ENCODE measurements at places on chromosomes 2 and 18.

DNA sequence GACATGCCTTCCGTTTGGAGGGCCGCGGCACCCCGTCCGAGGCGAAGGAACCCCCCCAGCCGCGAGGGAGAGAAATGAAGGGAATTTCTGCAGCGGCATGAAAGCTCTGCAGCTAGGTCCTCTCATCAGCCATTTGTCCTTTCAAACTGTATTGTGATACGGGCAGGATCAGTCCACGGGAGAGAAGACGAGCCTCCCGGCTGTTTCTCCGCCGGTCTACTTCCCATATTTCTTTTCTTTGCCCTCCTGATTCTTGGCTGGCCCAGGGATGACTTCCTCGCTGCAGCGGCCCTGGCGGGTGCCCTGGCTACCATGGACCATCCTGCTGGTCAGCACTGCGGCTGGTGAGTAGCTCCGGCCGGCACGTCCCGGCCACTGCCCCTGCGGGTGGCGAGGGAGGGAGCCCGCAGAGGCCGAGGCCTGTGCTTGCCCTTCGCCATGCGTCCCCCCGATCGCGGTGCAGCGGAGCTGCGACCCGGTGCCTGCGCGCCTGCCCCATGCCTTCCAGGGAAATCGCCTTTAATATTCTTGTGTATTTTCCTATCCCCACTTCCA lies 1.2 kb downstream of the BMPR2 start:
- DNase-seq, result peak; percentile 5

DNA sequence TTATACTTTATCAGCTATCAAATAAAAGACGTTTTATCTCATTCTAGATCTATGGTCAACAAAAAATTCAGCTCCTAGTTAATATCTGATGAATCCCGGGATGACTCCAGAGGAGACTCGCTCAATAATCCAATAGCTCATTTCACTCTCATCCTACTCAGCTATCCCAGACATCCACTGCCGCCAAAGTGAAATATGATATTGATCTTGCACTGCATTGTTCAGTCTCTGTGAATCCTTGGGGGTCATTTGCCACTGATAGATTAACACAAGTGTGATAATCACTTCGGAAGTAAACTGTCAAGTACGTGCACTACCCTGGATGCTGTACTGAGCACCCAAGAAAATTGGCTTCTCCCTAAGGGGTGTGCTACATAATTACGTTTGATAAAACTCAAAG lies 249.1 kb downstream of the SUCLG1 start:
- DNase-seq, result no peak

DNA sequence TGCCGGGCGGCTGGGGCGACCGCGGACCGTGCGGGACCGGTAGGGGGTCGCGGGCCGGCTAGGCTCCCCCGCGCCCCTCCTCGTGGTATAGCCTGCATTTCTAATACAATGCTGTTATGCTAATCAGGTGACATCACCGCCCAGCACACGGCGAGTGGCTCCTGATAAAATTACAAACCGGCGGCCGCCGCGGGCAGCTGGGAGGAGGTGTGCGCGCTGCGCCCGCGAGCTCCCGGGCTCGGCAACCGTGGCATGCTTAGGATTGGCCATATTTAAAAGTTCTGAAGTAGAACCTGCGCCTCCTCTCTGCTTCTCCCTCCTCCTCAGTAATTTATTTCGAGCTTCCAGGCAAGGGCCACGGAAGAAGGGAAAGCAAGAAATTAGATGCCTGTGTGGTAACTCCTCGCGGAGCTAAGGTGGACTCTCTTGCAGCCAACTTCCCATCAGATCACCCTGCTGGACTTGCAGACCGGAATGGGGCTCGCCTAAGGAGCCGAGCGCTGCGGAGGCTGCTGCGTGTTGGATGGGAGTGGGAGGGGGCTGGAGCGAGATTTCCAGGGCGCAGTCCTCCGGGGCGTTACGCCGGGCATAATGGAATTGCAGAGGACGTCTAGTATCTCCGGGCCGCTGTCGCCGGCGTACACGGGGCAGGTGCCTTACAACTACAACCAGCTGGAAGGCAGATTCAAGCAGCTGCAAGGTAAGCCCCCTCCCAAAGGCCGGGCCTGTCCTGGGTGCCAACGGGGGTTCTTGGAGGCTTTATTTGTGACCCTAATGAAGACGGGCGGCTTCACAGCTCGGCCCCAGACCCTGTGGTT lies 102.3 kb downstream of the SPTBN1 start:
- DNase-seq, result peak; percentile 60

- DNase-seq, result no peak
These were observed 820 bp downstream of the TMBIM1 start for GRCh38 chr2:218291318-218292047.

DNA sequence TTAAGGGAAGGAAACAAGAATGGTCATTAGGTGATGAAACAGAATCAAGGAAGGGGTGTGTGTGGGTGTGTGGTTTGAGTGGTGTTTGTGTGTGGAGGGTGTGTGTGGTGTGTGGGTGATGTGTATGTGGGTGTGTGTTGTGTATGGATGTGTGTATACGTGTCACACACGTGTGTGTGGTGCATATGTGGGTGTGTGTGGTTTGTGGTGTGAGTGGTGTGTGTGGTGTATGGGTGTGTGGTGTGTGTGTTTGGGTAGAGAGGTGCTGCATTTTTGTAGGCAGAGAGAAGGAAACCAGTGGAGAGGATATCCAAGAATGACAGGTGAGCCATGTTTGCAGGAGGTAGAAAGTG lies 1.1 kb upstream of the CEP192 start:
- DNase-seq, result peak; percentile 47

- DNase-seq, result no peak
These were observed 28.9 kb upstream of the CCNYL1 start for GRCh38 chr2:207682557-207682956.

- no peak for DNase-seq
These were observed 47.0 kb downstream of the INHBB start for GRCh38 chr2:120392923-120393322.

GRCh38 chr2:237892478-237892877 lies 33.1 kb downstream of the RAMP1 start:
- DNase-seq, result no peak

GRCh38 chr18:78622251-78622906 lies 357.2 kb upstream of the SALL3 start:
- DNase-seq, result no peak
